ENCODE measurements at places on chromosomes 13 and 19.

DNA sequence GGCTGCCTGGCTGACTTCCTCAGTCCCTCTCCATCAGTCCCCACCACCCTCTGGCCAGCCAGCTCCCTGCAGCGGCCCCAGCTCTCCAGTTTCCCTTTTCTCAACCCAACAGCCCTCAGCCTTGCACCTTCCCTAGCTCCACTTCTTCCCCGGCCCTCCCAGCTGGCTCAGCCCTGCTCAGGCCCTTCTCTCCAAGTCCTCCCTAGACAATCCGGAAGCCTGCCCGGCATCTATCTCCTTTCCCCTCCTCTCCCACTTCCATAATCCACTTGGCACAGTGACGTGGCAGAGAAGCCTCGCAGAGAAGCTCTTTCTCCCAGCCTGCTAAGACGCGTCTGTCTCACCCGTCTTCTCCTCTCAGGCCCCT, 1.1 kb downstream of the UBXN6 start:
- no peak for DNase-seq

DNA sequence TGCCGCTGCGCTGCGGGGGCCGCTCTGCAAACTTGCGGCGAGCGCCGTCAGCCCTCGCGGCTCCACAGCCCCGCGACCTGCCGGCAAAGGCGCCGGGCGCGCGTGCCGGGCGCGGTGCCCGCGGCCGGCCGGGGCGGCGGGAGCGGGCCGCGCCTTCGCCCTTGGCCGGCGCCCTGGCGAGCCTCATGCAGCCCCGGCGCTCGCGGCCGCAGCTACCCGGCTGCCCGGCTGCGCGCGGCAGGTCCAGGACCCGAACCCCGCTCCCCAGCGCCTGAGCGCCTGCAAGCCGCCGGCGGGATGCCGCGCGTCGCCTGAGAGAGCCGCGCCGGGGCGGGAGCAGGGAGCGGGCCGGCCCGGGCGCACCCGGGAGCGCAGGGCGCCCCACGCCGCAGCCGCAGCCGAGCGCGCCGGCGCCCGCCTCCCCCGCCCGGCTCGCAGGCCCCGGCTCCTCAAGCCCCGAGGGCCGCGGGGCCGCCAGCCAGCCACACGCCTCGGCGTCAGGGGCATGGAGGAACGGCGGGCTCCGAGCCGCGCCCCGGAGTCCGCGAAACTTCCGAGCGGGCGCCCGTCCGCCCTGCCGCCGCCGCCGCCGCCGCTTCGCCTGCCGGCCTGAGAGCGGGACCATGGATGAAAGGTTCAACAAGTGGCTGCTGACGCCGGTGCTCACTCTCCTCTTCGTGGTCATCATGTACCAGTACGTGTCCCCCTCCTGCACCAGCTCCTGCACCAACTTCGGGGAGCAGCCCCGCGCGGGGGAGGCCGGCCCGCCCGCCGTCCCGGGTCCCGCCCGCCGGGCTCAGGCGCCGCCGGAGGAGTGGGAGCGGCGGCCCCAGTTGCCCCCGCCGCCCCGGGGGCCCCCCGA, 564 bp downstream of the HS6ST3 start:
- no peak for DNase-seq

GRCh38 chr19:45960595-45961235, 12.9 kb downstream of the NOVA2 start:
- no peak for DNase-seq

DNA sequence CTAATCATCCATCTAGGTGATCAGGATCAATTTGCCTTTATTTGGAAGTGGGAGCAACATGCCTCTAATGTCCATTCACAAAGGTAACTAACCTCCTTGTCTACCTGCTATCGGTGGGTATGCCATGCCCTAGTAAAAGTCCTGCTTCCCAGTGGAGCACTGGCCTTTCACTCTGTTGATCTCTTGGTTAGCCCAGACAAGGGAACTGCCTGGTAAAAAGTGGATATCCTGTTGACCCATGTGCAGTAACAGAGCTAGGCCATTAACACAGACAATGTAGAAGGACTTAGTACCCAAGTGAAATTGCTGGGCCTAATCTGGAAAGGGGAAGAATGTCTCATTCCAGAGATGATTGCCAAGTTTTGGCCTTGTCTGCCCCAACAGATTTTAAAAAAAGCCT, 171.5 kb upstream of the CSNK1A1L start:
- no peak for DNase-seq

GRCh38 chr13:110485604-110486003, 75.9 kb downstream of the RAB20 start:
- no peak for DNase-seq

- no peak for DNase-seq
Measured at GRCh38 chr13:112102243-112102642, 35.3 kb downstream of the SOX1 start.
